RWPE2 (cell line): ENCODE measurements at places on chromosomes 6 and 20.

DNA sequence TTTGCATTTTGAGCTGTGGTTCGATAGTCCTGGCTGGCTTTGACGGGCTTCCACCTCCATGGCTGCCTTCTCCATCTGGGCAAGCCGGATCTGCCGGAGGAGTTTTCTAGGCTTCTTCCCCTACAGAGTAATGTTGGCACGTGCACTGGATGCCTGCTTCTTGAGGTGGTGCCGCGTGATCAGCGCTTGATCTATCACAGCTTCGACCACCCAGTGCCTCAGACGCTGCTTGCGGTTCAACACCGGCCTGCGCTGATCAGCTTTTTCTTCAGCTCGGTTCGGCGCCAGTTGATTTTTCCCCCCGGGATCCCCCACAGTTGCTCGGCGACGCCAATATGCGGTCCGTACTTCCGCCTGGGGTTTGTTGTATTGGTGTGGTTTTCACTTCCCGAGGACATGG lies 23.5 kb downstream of the FBXO5 start:
- DNase-seq, result no peak

DNA sequence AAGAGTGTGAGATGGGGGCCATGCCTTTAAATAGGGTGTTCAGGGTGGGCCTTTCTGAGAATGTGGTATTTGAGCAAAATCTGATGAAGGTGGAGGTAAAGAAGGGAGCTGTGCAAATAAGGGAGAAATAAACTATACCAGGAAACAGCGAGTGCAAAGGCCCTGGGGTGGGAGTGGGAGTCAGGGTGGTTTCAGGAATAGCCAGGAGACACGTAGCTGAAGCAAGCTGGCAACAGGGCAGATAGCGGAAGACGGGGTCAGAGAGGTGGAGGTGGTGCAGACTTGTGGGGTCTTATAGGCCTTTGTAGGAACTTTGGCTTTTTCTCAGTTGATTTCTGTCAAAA lies 51.6 kb downstream of the FGD2 start:
- no peak for DNase-seq

GRCh38 chr6:166757232-166758135 lies 130.4 kb upstream of the RPS6KA2 start:
- DNase-seq, result no peak

GRCh38 chr6:46440641-46441040 lies 50.6 kb downstream of the RCAN2 start:
- DNase-seq, result no peak

- no peak for DNase-seq
Observed at GRCh38 chr20:21826976-21827375, 121.5 kb downstream of the PAX1 start.

DNA sequence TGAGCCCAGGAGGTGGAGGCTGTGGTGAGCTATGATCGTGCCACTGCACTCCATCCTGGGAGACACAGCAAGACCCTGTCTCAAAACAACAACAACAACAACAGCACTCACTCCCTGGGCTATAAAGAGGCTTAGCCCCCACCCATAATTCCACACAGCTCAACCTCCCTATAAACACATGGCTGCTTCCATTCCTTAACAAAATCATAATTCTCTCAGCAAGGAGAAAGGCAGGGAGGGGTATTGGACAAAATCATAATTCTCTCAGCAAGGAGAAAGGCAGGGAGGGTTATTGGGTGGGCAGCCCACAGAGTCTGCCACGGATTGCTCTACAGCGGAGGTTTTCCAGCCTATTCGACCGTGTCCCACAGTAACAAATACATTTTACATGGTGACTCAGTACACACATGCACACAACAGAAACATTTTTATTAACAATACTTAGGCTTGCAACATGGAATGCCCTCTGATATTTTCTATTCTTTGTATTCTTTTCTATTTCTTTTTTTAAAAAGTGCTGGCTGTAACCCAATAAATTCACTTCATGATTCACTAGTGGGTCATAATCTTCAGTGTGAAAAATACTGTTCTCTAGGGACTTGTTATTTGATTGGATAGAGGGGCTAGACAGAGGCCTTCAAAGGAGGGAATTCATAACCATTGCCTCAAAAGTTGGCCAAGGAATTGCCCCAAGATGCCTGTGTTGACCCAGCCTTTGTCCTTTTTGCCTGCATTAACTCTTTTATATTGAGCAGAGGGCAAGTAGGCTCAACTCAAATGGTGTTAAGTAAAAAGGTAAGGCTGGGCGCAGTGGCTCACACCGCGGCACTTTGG lies 50.6 kb upstream of the ZMYND8 start:
- DNase-seq, result no peak

- no peak for DNase-seq
Observed at GRCh38 chr6:88376768-88377387, 210.7 kb upstream of the CNR1 start.

GRCh38 chr20:14929388-14929787 lies 592.0 kb upstream of the FLRT3 start:
- DNase-seq, result no peak

DNA sequence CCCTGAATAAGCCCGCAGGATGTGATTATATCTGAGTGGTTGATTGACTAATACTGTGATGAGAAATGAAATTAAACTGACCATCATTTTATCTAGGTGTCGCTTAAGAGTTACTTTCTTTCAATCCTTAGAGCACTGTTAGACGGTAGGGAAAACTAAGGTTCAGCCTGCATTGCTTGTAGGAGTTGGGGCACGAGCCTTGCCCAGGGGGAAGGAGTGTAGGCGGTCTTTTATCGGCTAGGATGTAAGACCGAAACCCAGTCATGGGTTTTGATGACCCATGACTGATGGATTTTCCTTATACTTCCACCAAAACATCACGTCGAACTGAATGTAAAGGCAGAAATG lies 392 bp upstream of the TASP1 start:
- no peak for DNase-seq

DNA sequence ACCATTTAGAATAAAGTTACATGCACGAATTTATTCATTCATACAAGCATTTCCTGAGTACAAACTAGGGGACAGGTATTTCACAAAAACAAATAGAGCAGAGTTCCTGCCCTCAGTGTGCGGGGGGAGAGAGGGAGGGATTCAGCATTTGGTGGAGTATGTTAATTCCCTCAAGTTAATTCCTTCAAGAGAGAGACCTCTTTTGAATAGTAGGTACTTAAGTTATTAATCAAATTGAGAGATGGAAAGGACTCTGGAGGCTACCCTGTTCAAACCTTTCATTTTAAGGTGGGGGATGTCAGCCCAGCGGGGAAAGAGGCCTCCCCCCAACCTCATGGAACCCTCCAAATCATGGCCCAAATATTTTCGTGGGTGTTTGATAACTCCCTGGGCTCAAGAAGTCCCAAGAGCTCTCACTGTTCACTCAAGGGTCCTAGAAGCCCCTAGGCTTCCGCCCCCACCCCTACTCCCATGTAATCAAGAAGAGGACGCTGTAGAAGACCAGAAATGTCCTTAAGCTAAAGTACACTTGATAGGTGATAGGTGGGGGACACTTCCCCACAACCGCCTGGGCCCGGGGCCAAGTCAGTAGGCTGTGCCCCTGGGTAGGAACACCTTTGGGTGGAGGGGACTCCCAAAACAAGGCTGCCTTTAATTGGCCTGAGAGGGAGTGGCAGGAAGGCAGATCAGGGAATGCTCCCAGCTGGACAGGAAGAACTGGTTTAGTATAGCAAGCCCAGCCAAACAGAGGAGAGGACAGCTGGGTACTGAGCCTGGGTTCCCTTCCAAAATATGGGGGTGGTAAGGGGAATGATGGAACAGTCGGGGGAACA lies 2.9 kb downstream of the SDC4 start:
- DNase-seq, result peak; percentile 88

GRCh38 chr6:11277275-11278206 lies 45.1 kb upstream of the NEDD9 start:
- DNase-seq, result no peak

DNA sequence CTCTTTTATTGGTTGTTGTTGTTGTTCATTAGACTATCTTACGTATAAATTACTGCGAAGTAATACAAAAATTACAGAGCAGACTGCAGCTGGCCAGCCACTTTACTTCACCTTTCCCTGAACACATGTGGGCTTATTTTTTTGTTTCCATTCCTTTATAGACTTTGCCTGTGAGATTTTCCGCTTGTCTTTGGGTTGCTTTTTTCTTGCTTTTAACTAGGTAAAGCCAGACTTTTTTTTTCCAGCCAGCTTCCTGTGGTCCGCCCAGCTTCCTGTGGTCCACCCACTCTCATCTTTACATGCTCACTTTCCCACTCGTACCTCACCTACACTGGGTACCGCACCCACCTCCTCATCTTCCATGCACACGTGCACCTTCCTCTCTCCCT lies 79.0 kb downstream of the IPCEF1 start:
- no peak for DNase-seq

DNA sequence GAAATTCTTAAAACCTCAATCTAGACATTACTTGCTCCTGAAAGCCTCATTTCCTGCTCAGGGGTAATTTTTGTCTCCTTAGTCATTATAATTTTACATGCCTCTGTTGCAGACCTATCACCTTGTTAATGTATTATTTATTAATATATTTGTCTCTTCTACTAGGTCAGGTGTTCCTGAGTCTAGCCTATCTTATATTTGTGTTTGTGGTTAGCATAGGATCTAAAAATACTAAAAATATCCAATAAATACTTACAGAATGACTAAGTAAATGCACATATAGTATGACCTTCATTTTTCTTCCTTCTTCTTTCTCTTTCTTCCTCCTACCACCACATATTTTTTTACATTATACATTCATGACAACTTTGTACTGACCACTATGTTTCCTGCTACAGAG lies 268.9 kb upstream of the HS3ST5 start:
- DNase-seq, result no peak

DNA sequence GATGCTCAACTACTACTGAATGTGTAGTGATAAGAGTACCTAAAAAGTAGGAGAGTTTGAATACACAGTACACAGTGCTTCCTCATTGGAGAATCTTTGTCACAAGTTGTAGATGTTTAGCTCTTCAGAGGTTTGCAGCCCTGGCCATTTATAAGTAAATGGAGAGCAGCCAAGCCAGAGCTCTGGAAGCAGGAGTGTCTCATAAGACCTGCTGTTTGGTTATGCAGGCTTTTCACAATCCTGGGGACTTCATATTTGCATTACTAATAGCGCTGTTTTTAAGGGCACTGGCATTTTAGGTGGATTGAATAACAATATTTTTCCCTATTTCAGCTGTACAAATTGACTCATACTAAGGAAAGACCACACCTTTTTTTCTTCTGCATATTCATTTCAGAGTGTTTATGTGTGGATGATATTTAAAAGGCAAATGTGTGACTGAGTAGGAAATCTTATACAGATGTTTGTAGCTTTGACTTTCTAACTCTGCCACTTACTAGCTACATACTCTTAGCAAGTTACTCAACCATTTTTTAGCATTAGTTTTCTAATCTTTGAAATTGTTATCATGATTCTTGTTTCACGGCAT lies 730.5 kb upstream of the MAP3K7 start:
- DNase-seq, result no peak

- no peak for DNase-seq
Observed at GRCh38 chr6:116087437-116088027, 13.1 kb upstream of the NT5DC1 start.

DNA sequence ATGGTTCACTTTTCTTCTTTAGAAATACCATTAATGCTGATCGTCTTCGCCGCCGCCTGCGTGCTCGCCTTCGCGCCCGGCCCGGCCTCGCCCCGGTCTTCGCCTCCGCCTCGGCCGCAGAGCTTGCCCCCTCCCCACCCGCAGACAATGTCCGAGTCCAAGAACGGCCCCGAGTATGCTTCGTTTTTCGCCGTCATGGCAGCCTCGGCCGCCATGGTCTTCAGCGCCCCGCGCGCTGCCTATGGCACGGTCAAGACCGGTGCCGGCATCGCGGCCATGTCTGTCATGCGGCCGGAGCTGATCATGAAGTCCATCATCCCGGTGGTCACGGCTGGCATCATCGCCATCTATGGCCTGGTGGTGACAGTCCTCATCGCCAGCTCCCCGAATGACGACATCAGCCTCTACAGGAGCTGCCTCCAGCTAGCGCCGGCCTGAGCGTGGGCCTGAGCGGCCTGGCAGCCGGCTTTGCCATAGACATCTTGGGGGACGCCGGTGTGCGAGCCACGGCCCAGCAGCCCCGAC lies 4.8 kb upstream of the PRPH2 start:
- DNase-seq, result no peak

GRCh38 chr6:135274561-135275293 lies 93.6 kb downstream of the MYB start:
- no peak for DNase-seq

DNA sequence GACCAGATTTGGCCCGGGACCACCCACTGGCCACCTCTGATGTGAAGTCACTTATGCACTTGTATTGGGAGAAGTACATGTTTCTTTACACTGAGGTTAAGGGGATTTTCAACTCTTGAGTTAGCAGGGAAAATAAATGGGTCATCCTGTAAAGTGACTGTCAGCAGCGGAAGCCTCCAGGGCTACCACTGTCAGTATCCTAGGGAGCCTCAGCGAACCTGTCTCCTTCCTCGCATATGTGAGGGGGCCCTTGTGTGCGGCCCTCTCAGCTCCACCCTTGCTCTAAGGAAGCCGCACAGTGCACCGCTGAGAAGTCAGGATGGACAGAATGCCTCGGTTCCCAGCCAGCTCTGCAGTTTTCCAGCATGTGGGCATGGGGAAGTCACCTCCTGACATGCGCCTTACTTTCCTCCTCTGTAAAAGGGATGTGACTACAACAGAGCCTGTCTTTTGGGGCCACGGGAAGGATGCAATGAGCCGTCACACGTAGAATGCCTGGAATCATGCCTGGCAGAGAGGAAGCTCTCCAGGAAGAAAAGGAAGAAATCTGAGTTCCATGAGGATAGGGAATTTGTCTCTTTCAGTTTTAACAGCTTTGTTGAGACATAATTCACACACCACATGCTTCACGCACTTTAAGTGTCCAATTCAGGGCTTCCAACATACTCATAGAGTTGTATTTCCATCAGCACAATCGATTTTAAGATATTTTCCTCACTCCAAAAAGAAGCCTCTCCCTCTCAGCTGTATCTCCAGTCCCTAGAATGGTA lies 115.4 kb downstream of the SYCP2 start:
- DNase-seq, result peak; percentile 51

DNA sequence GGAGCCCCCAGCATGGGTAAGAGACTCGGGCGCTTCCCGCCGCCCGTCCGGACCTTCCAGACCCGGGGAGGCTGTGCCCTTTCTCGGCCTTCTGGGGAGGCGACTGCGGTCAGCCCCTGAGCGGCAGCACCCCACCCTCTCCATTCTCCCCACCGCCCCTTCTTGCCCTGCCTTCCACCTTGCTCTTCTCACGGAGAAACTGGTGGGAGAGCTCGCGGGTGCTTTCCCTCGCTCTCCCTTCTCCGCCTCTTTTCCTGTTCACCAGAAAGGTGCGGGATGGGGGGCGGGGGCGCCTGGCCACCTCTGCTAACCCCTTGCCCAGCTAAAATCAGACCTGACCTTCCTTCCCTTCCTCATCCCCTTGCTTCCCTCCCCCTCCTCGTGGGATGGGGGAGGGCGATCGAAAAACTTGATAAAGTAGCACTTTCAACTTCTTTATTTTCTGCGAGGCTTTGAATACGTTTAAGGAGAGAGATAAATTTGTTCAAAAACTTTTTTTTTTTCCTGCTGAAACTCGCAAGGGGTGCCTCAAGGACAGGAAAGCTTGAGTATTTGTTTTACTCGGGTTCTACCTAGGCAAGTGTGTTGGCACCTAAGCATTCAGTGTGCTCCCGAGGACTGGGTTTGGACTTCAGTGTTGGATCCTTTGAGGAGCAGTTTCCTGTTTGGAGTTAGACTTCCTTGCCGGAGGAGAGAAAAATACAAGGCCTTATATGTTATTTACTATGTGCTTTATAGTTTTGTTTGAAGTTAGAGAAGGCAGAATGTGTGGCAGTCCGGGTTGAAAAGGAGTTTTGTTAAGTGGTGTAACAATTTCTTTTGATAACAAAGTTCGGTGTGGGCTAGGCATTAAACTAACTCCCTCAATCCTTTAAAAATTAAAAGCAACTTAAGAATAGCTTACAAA lies 897 bp downstream of the CD2AP start:
- no peak for DNase-seq
